NCI-H526 treated with DMSO at 0.1 percent for 48 hours (cell line): ENCODE measurements at places on chromosomes 16 and 17.

DNA sequence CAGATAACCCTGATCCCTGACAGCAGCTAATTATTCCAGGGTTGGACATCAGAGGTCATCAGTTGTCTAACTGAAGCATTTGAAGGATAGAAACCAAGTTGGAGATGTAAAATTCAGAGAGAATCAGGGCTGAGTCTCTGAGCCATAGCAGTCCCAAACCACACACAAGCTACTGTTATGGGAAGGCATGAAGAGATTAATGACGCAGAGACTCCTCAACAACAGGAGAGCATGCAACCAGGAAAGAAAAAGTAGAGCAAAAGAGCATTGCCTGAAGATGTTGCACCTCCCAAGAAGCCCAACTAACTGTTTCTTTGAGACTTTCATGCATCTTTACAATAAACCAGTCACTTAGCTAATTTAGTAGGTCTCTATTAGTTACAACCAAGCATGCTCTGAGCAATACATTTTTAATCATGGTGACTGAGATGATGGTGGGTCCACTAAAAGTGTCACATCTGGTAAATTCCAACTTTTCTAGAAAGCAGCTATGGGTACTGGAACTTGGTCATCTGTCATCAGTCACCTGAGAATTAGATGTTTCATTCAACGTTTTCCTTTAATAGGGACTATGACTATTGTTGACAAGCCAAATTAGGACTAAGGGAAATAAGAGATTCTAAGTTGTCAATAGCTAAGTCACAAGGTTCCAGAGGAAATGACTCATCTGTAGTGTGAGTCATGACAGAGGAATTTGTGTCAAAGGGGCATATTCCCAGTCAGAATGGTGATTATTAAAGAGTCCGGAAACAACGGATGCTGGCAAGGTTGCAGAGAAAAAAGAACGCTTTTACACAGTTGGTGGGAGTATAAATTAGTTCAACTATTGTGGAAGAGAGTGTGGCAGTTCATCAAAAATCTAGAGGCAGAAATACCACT is 239.8 kb downstream of the CHD9NB start:
- DNase-seq = no peak

DNA sequence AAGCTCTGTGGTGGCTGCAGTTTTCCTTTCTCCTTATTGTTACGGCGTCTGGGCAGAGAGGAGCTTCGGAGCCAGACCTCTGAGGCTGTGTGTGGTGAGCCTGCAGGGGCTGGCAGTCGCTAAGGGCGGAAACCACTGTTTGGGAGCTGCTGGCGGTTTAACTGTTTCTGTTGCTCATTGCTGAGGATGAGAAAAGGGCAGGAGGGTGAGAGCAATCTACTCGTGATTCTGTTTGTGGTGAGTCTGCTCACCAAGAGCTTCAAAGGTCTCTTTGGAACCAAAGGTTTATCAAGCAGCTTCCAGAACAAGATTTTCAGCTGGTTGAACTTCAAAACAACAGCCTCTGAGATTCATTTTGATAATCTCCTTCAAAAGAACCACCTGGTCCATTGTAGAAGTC is 143.9 kb downstream of the ANKFN1 start:
- DNase-seq = no peak

GRCh38 chr17:59791603-59792457 is 84.4 kb downstream of the VMP1 start:
- DNase-seq = no peak

DNA sequence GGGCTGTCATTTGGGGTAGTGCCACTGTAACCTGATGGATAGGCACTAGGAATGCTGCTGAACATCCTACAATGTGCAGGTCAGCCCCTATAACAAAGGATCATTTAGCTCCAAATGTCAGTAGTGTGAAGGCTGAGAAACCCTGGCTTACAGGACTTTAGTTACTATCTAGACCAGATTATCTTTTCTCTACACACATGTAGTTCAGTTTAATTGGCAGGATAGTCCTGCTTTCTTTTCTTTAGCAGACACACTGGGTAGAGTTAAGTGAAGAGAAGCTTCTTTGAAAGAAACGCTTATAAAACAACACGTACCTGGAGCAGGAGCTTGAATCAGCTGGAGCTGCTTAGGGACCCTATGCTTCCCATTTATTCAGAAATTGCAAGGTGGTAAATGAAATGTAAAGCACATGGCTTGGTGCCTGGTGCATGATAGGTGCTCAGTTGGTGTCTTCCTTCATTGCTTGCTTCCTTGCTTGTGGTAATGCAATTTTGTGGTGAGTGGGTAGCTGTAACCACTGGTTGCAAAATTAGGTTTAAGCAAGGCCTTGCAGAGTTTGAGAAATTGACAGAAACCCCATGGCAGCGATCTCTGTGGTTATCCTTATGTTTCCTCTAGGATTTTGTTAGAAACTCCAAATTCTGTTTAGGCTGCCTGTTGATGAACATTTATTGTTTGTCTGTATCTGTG is 9.4 kb downstream of the METTL9 start:
- DNase-seq = no peak

DNA sequence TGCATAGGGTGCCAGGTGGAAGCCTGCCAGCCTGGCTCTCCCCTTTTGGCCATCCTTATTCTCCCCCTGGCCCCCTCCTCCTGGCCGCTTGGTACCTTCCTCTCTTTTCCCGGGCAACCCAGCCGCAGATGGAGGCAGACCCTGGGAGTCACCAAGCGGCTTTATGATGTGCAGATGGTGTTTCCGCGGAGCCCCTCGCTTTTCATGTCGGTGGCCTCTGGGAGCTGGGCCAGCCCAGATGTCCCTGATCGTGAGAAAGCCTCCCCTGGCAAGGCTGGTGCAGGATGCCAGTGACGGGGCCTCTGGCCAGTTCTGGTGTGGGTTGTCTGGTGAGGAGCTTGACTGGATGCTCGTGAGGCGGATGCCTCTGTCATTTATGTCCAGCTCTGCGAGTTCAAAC is 18.0 kb upstream of the BRD7 start:
- DNase-seq = no peak

DNA sequence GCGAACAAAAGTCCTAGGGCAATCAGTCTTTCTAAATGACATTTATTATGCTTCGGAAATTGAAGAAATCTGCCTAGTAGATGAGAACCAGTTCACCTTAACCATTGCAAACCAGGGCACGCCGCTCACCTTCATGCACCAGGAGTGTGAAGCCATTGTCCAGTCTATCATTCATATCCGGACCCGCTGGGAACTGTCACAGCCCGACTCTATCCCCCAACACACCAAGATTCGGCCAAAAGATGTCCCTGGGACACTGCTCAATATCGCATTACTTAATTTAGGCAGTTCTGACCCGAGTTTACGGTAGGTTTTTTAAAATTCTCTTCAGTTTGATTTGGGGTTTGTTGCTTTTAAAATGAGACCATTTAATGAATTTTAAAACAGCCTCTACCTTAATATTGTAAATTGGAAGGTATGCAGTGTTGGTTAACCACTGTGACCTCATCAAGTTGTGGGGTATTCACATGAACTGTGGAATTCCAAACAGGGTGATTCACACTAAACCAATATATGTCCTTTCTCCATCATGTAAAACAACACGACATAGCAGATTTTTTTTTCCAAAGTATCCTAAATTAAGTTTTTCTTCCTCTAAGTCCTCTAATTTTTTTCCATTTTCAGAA is 6.2 kb upstream of the EVI2A start:
- no peak for DNase-seq

GRCh38 chr17:71004413-71004812 is 835.1 kb downstream of the KCNJ2 start:
- no peak for DNase-seq

DNA sequence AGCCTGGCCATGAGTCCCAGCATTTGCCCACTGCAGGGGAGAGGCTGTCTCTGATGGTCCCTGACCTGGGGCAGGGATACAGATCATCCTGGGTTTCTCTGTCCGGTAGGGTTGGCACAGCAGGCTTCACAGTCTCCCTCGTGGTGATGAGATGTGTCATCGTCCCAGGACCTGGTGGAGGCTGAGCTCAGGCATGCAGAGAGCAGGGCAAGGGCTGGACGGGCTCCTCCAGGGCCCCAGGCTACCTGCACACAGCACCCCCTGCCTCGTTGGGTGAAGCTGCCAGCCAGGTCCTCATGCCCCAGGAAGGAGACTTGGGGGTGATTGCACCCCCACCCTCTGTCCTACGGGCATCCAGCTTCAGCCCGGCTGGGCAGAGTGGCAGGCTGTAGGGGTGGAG is 155.8 kb upstream of the GSE1 start:
- DNase-seq = no peak

GRCh38 chr17:34765291-34765690 is 185.9 kb downstream of the TMEM132E start:
- no peak for DNase-seq

- DNase-seq = peak; percentile 83
These were observed 6.2 kb downstream of the PLCG2 start for GRCh38 chr16:81785138-81785924.

GRCh38 chr16:64180136-64180900 is 941.5 kb downstream of the CDH11 start:
- no peak for DNase-seq

DNA sequence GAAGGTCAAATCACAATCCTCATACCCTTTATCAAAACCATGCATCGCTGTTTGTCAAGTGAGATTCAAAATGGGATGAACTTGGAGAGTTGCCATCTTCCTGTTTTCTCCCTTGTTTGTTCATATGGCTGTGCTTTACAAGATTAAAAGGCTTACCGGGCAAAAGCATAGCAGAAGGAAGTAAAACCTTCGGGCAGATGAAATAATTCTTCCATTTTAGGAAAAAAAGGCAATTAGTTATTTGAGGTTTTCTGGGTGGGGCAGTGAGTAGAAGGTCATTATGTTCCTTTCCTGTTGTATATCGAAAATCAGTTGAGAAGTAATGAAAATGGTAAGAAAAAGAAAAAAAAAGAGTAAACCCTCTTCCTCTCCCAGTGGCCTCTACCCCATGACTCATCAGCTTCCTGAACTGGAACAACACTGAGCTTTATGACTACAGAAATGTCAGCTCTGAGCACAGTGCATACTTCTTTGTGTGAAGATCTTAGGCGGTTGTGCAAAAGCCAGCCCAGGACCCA is 369.2 kb downstream of the CDH13 start:
- no peak for DNase-seq

GRCh38 chr17:32102172-32102571 is 40.1 kb upstream of the RHOT1 start:
- no peak for DNase-seq

DNA sequence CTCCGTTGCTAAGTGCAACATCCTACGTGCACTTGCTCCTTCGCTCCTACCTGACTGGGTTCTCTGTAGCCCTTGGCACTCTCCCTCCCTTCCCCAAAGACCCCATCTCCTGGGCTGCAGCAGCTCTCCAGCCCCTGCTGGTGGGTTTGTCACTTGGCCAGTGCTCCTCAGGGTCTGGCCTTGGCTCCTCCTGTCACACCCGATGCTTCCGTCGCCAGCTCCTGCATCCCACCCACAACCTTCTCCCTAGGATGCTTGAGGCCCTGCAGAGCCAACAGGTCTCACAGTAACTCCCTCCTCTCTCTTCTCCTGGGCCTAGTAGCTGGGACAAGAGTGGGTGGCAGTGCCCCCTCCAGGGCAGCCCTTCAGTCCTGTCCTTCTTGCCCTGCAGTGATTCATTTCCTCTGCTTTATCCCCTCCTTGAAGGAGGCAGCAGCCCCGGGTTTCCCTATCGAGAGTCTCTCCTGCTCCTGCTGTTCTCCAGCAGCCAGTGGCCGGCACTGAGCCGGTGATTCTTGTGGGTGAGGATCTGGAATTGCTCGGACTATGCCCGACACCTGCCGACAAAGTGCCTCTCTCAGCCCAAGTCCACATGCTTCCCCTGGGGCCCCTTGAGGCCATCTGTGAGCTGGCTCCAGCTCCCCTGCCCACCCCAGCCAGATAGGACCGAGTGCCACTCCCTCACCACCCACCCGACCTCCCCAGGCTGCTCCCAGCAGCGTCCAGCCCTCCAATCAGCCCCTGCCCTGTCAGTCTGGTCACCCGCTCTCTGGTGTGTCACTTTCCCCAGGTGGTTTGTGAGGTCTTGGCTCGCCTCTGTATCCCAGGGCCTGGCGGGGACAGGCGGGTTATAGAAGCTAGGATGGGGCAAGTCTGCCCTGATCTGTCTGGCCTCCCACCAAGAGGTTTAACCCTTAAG is 3.8 kb downstream of the LITAFD start:
- no peak for DNase-seq

- DNase-seq = no peak
These were observed 55.2 kb downstream of the PECAM1 start for GRCh38 chr17:64335486-64335885.

- DNase-seq = no peak
These were observed 45.4 kb upstream of the HSBP1 start for GRCh38 chr16:83762141-83762991.

GRCh38 chr17:63634816-63635215 is 12.6 kb downstream of the MAP3K3 start:
- no peak for DNase-seq

DNA sequence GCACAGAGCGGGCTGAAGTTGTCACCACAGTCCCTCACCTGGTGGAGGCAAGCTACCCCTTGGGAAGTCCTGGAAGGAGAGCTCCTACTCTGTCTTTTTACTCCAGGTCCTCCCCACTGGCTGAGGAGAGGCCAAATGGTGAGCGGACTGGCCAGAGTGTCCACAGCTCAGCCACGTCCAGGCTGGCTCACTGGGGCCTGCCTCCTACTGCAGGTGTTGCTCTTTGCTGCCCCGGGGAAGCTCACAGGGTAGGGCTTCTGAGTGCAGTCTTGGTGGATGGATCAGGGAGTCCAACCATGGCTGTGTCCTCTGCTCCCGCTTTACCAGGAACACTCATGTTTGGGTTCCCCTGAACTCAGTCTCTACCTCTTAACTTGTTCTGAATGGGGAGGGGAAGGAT is 2.7 kb downstream of the B9D1 start:
- no peak for DNase-seq

GRCh38 chr16:54077050-54077821 is 209.4 kb downstream of the IRX3 start:
- no peak for DNase-seq

DNA sequence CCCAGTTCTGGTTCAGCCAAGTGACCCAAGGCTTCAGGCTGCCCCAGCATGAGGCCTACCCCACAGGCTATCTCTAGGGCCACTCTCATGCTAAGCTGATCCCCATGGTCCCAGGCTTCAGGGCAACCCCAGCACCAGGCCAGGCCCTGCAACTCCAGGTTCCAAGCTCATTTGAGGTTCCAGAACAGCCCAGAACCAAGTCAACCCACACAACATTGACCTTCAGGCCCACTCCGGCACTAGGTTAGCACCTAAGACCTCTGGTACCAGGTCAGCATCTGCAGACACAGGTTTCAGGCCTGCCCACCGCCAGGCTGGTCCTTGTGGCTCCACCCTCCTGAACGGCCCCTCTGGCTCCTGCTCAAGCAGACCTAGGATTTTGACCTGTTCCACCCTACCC is 421.2 kb downstream of the CDH11 start:
- DNase-seq = no peak

- DNase-seq = peak; percentile 12
These were observed 1.0 kb downstream of the LYRM1 start for GRCh38 chr16:20901436-20902112.

GRCh38 chr16:4519274-4520058 is 19.1 kb downstream of the CDIP1 start:
- no peak for DNase-seq

GRCh38 chr16:26717826-26718225 is 348.9 kb upstream of the C16orf82 start:
- no peak for DNase-seq
